Breast epithelium (tissue), 4 donors: ENCODE measurements at places on chromosomes 12 and 14.

DNA sequence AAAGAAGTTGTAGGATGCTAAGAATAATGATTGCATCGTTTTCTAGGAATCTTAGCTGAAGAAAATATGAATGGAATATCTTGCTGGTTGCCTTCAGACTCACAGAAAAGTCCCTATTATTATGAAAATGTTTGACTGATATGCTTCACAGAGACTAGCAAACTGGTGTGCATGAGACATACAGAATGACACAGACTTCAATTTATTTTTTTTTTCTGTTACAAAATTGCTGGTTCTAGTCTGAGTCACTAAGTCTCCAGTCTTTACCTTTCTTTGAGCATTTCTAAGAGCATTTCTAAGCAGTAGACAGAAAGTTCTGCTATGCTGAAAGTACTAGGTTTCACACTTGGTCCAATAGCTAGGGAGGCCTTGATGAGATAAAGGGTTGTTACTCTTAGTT lies 377.6 kb upstream of the ATP2B1 start:
- no peak overlapping the region for H3K4me3 ChIP-seq
- no peak overlapping the region for H3K27ac ChIP-seq
- H3K36me3 ChIP-seq = no peaks in the 10 kb centered on the region
- no peaks in the 10 kb centered on the region for H3K4me1 ChIP-seq
- no peaks in the 10 kb centered on the region for H3K27me3 ChIP-seq
- no peak for DNase-seq

DNA sequence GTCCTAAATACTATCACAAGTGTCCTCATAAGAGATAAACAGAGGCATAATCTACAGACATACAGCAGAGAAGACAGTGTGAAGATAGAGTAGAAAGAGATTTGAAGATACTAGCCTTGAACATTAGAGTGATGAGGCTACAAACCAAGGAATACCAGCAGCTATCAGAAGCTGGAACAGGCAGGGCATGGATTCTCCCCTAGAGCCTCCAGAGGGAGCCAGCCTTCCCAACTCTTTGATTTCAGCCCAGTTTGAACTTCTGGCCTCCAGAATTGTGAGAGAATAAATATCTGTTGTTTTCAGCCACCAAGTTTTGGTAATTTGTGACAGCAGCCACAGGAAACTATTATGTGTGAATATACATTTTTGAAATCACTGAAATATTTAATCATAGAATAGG lies 47.2 kb downstream of the CCDC91 start:
- H3K27me3 ChIP-seq = no peaks in the 10 kb centered on the region
- no peaks in the 10 kb centered on the region for H3K4me1 ChIP-seq
- no peaks in the 10 kb centered on the region for H3K36me3 ChIP-seq
- DNase-seq = no peak
- H3K4me3 ChIP-seq = no peak overlapping the region

DNA sequence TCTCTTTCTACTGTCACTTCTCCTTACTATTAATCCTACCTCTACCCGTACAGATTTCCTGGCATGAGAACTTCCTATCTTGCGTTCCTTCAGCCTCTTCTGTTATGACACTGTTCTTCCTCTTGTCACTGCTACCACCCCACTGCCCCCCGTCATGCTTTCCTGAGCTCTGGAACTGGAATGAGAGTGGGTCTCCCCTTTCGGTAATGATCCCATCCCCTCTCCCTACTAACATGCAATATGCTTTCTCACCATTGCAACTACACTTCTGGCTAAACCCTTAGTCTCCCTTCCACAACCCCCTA lies 4.9 kb upstream of the AP1G2 start:
- H3K27ac ChIP-seq = no peak overlapping the region
- H3K4me3 ChIP-seq = no peak overlapping the region
- peaks cover 10% of the 10 kb centered on the region for H3K27me3 ChIP-seq
- no peak for DNase-seq
- H3K4me1 ChIP-seq = peaks cover 13% of the 10 kb centered on the region

- no peak overlapping the region for H3K4me3 ChIP-seq
- no peaks in the 10 kb centered on the region for H3K36me3 ChIP-seq
- no peaks in the 10 kb centered on the region for H3K4me1 ChIP-seq
These were observed 108.6 kb downstream of the SAMD4A start for GRCh38 chr14:54675236-54676128.

- H3K27ac ChIP-seq = peak overlapping the region; percentile 83
- no peak overlapping the region for H3K4me3 ChIP-seq
- no peaks in the 10 kb centered on the region for H3K36me3 ChIP-seq
- DNase-seq = peak; percentile 59
- no peaks in the 10 kb centered on the region for H3K27me3 ChIP-seq
These were observed 41.4 kb downstream of the ACTN1 start for GRCh38 chr14:68937471-68938270.

- H3K36me3 ChIP-seq = no peaks in the 10 kb centered on the region
- no peaks in the 10 kb centered on the region for H3K4me1 ChIP-seq
- no peak for DNase-seq
- H3K4me3 ChIP-seq = no peak overlapping the region
These were observed 136.9 kb downstream of the FUT8 start for GRCh38 chr14:65549429-65549828.

GRCh38 chr12:46266869-46267574 lies 1.8 kb downstream of the SLC38A1 start:
- H3K27me3 ChIP-seq = no peaks in the 10 kb centered on the region
- peak overlapping the region; percentile 95 for H3K27ac ChIP-seq
- no peaks in the 10 kb centered on the region for H3K4me1 ChIP-seq
- peak; percentile 72 for DNase-seq
- no peaks in the 10 kb centered on the region for H3K36me3 ChIP-seq

- H3K27me3 ChIP-seq = no peaks in the 10 kb centered on the region
- no peak overlapping the region for H3K4me3 ChIP-seq
- H3K4me1 ChIP-seq = no peaks in the 10 kb centered on the region
- DNase-seq = no peak
- H3K36me3 ChIP-seq = no peaks in the 10 kb centered on the region
- H3K27ac ChIP-seq = no peak overlapping the region
These were observed 19.3 kb downstream of the TRPV4 start for GRCh38 chr12:109813810-109814416.
